Endothelial cell of umbilical vein (primary cell): ENCODE measurements at places on chromosomes 5 and 9. TPM values are rescaled to one million over a fixed set of nuclear protein-coding genes. Genes with fewer than 3 reads are reported as not detected.

Gene PPP3R2
- total RNA-seq: not detected in 2 replicates

GRCh38 chr5:172377438-172377837 is 76.9 kb downstream of the SH3PXD2B start:
- H3K36me3 ChIP-seq: peaks cover 15% of the 10 kb centered on the region
- DNase-seq: no peak
- no peaks in the 10 kb centered on the region for H3K4me1 ChIP-seq
- no peak overlapping the region for H3K4me3 ChIP-seq
- H3K27me3 ChIP-seq: no peaks in the 10 kb centered on the region

DNA sequence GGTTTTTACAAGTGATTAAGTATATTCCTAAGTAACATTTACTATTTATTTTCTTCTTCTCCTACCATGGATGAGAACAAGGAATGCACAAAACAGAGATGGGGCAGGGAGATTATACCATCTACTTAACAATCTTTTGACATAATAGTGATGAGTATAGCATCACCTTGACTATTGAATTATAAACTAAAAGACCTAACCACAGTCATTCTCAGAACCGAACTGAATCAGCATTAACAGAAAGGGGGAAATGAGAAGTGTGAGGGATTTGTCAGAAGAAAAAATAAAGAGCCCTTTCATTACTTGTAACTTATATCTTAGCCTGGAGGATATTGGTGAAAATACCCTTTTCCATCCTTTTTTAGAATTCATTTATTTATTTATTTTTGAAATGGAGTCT is 21.9 kb downstream of the OR2Y1 start:
- no peaks in the 10 kb centered on the region for H3K36me3 ChIP-seq
- no peak for DNase-seq
- no peak overlapping the region for H3K27ac ChIP-seq
- no peaks in the 10 kb centered on the region for H3K4me1 ChIP-seq
- no peak overlapping the region for H3K4me3 ChIP-seq
- no peaks in the 10 kb centered on the region for H3K27me3 ChIP-seq

DNA sequence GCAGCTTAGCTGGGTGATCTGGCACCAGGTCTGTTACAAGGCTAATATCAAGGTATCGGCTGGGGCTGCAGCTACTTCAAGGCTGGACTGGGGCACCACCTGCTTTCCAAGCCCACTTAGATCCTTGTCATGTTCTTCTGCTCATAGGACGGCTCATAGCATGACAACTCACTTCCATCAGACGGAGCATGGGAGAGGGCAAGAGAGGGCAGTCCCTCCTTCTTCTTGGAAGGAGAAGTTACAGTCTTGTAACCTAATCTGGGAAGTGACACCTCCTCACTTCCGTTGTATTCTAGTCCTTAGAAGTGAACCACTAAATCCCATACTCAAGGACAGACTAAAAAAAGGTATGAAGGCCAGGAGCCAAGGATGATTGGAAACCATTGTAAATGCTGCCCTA is 258.2 kb downstream of the MAST4 start:
- peaks cover 47% of the 10 kb centered on the region for H3K4me1 ChIP-seq
- peaks cover 2% of the 10 kb centered on the region for H3K36me3 ChIP-seq
- H3K27me3 ChIP-seq: no peaks in the 10 kb centered on the region
- H3K4me3 ChIP-seq: no peak overlapping the region

DNA sequence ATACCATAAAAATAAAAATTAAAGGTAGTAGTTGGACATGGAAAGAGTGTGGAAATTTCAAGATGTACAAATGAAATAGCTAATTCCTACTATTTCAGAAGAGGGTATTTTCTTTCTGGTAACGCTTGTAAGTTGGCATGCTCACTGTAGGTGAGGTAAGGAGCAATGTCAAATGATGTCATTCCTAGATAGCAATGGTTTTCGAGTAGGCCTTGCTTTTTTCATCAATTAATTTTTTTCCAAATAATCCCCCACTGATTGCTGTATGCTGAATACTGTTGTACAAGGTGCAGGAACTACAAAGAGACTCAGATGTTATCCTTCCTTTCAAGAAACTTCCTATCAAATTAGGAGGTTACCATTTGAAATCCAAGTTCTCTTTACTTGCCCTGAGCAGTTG is 928 bp upstream of the SELENOP start:
- H3K4me1 ChIP-seq: no peaks in the 10 kb centered on the region
- no peaks in the 10 kb centered on the region for H3K36me3 ChIP-seq
- no peaks in the 10 kb centered on the region for H3K27me3 ChIP-seq
- no peak overlapping the region for H3K4me3 ChIP-seq
- DNase-seq: no peak

GRCh38 chr9:98210435-98210834 is 18.0 kb upstream of the CORO2A start:
- no peak for DNase-seq
- H3K36me3 ChIP-seq: no peaks in the 10 kb centered on the region
- H3K27ac ChIP-seq: no peak overlapping the region
- H3K4me1 ChIP-seq: no peaks in the 10 kb centered on the region
- H3K4me3 ChIP-seq: no peak overlapping the region
